ENCODE measurements at places on chromosomes 2 and 18.

DNA sequence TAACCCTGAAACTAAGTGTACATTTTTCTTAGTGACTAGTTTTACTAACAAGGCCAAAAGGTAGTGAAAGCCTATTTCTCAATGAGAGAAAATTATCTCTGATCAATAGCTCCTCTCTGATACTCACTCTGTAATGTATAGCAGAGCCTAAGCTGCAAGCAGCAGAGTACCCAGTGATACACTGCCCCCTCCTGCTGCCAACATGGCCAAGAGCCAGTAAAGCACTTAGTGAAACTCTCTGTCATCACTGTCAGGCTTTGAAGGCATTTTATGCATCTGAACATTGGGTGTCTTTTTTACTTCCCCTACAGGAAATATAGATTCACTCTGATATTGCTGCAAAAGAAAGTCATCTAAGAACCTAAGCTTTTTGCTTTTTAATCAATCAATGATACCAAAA, 784.1 kb upstream of the CDH7 start:
- DNase-seq = no peak

- no peak for DNase-seq
These were observed 56.5 kb downstream of the SLC8A1 start for GRCh38 chr2:40395169-40396073.

DNA sequence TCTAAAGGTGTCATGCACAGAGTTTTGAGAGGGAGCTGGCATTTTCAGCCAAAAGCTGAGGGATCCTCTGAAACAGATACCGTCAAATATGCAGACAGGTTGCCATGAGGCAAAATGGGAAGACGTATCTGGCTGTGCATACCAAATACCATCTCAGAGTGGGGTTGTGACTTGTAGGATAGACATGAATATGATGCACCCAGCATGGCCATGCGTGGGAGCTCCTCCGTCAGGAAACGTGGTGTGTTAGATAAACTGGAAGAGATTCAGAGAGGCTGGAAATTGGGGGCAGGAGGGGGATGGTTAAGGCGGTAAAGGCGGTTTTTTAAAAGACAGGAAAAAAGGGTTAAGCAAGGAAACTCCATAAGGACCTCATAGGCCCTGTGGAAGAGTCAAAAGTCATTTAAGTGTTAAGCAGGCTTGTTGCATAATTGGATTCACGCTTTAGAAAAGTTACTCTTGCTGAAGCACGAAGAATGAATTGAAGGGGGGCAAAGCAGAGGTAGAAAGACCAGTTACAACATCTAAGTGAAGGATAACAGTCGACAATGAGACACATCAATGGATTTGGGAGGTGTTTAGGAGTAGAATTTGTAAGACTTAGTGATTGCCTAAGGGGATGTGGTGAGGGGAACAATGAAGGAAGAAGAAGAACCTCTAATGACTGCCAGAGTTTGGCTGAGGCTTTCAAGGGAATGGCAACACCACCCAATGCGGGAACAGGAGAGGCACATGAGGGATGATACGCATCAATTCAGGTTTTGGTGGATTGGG, 139.6 kb upstream of the CTAGE1 start:
- no peak for DNase-seq

GRCh38 chr2:71605781-71606241, 152.4 kb downstream of the DYSF start:
- no peak for DNase-seq

GRCh38 chr2:7333189-7333765, 416.1 kb downstream of the RNF144A start:
- no peak for DNase-seq

DNA sequence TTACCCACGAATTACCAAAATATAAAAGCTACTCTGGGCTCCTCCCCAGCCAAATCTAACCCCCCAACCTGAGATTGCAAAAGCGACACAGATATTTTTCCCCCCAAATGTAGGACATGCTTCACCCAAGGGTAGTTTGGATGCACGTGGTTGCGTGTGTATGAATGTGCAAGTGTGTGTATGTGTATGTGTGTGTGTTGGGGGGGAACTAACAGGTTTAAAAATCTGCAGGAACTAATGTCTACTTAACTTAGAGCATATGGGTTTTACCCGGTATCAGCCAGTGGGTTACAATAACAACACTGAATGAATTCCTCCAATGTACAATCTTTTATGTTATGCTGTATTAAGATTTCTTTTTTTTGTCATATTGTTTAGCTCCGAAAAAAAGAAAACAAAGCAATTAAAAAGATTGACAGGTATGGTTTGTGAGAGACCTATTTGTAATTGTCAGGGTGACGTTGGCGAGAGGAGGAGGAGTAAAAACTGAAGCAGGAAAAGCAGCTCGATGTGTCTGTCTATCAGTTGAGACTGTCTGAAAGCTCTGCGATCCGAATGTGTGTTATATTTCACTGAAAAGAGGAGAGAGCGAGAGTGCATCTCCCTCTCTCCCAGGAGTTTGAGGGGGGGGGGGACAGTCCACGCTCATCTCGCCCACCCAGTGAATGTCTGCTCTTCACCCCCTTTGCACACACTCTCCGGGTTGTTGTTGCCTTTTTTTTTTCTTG, at the start of gene TSHZ1:
Gene TSHZ1, plus strand, starts transcription at position 524 of the 728 bp plus-strand sequence. CDS start 1,080 bp downstream, outside the sequence.
- no peak for DNase-seq

DNA sequence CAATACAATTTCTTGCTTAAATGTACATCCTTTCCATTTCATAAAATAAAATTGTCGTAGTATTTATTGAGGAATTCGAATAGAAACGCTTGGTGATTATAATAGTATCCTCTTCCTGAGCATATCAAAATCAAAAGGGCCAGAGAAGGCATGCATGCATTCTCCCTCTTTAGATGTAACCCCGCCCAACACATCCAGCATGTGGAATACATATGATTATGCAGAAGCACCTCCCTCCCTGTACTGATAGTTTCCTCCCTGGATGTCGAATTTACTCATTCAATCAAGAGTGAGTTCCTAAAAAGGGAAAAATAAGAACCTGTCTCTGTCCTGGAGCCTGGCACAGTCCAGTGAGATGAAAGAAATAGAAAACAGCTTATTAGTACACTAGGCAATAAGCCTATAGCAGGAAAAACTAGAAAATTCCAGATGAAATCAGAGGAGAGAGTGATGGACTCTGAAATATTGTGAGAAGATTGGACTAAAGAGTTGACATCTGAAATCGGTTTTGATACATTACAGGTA, 262.9 kb downstream of the RDH14 start:
- no peak for DNase-seq

- DNase-seq = no peak
These were observed 85.7 kb downstream of the ACTR2 start for GRCh38 chr2:65313126-65313953.

- DNase-seq = no peak
These were observed 60.8 kb downstream of the MYO3B start for GRCh38 chr2:170238776-170239175.

GRCh38 chr18:14767474-14767873, 19.5 kb downstream of the ANKRD30B start:
- no peak for DNase-seq

DNA sequence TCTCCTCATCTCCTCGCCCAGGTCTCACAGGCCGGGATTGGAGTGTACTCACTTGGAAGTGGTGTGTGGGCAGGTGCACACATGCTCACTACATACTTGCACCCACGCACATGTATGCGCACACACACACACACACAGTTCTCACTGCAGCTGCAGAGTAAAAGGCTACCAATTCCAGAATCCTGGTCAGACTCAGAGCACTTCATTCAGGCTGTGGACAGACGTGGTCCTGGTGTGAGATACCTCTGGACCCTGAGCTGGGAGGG, 19.4 kb downstream of the CELF4 start:
- DNase-seq = no peak

DNA sequence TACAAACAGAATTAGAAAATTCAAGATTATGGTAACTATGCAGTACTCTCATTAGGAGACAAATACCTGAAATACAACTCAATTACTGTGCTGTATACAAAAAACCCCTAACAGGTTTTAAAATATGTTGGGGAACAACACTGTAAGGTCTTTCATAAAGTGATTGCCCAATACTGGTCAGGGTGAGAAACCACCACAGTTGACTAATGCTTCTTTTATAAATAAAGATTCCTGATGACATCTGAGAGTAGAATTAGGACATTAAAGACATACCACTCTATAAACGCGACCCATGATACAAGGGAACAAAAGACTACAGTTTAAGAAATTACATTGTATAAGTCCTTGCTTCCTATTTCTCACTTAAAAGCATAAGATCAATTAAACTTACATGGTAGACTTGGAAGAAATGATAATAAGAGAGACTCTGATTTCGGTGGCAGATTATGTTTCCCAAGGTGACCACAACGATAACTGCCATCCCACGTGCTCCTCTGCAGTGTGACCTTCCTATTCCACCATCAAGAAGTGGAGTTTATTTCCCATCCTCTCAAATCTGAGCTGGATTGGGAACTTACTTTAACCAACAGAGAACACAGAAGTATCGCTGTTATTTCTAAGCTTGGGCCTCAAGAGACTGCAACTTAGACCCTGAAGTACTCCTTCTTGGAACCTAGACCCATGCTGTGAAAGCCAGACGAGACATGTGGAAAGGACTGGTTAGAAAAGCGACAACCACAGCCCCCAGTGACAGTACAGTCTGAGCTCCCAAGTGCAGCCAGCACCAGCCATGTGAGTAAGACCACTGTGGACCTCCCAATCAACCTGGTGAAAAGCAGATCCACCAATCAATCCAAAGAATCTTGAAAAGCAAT, 52.3 kb downstream of the ZNF521 start:
- DNase-seq = no peak

DNA sequence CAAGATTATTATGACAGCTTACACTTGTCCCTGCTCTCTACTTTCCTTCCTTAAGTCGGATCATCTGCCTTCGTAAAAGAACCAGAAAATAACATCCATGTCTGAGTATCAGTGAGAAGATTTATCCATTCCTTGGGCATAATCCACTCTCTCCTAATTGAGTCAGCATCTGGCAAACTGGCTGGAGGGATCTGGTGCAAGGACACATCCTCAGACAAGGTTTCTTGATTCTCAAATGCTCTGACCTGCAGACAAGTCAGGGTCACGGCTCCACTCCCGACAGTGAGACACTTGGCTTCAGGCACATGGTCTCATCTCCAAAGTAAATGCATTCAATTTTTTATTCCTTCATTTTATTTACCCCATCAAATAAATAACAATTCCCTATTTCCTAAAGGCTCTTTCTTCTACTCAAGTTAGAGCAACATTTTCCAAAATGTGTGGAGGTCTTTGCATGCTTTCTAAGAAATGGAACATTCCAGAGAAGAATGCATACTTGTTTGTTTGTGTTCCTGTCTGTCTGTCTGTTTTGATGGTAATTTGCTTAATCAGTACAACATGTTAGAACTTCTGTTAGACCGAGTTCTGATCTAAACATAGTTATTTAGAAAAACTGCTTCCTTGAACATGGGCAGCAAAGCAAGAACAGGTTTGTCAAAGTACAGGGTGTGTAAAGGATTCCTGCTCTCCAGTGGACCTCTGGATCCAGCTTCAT, 246.9 kb downstream of the IRS1 start:
- DNase-seq = no peak

DNA sequence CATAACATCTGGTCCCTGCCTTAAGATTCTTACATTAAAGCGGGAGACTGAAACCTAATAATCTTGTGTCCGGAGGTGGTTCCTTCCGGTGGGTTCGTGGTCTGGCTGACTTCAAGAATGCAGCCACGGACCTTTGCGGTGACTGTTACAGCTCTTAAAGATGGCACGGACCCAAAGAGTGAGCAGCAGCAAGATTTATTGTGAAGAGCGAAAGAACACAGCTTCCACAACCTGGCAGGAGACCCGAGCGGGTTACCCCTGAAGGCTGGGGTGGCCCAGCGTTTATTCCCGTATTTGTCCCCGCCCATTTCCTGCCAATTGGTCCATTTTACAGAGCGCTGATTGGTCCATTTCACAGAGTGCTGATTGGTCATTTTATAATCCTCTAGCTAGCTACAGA, 122.3 kb upstream of the SIX2 start:
- no peak for DNase-seq

DNA sequence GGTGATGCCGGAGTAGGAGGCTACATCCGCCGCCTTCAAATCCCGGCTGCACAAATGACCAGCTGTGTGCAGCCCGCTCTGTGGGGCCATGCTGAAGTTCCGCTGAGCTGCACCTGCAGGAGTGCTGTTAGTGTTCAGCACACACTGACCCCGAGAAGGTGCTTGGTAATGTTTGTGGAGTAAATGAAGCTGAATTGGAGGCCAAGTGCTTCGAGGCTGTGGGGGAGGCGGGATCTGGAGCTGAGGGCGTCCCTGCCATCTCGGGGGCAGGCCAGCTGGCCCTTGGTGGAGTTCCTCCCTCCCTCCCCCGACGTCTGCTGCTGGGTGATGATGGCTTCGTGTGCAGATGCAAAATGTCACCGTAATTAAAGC, 23.2 kb downstream of the KCNF1 start:
- no peak for DNase-seq

DNA sequence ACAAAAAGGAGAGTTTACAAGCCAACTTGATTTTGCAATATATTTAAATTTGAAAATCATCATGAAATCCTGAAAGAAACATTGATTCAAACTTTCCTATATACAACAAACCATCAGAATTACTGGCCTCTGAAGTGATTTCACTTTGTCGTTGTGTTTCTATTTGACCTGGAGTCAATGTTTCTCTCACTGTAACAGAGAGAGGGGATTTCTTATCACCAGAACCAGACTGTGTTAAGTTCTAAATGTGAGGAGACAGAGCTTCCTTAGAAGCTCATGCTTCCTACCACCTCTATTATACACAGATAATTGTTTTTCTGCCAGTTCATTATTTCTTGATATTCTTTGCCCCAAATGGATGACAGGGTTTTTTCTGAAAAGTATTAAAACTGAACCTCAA, 245.0 kb upstream of the RND3 start:
- DNase-seq = no peak

DNA sequence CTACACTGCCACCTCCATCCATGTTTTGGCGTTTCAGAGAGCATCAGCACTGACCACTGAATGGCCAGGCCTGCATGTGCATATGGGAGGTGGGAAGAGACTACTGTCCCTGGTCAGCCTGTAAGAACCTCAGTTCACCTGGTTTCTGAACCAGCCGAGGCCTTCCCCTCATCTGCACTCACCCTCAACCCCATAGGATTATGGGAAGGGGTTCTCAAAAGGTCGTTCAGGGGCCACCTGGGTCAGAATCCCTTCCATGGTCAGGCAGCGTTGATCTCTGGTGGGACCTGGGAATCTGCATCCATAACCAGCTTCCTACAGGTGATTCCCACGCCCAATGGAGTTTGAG, 36.7 kb downstream of the TET3 start:
- DNase-seq = no peak

GRCh38 chr2:171210864-171211431, 50.3 kb upstream of the TLK1 start:
- peak; percentile 7 for DNase-seq

- no peak for DNase-seq
These were observed 497.9 kb upstream of the FANCL start for GRCh38 chr2:58739033-58739432.

Data from stimulated activated CD4-positive, alpha-beta T cell treated with anti-CD3 and anti-CD28 coated beads, Interleukin-12 subunit alpha, Interleukin-12 subunit beta, amount 100 ng/mL, for 48 hours (primary cell).